ENCODE measurements at places on chromosomes 2 and 18.

DNA sequence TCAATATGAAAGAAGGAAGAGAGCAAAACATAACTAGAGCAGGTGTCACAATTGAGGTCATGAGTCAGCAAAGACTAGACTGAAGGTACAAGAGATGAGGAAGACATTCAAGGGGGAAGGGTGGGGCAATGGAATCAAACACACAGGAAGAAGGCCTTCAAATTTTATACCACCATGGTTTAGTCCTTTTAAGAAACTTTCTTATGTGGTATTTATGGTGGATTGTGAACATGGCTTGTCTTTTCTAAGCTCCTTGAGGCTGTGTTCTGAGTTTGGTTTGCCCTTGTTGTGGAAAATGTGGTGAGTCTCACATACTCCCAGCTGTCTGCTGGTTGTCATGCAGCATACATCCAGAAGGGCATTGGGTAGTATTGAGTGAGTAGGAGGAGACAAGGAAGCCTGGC, 62.1 kb downstream of the NABP1 start:
- no peak for DNase-seq

DNA sequence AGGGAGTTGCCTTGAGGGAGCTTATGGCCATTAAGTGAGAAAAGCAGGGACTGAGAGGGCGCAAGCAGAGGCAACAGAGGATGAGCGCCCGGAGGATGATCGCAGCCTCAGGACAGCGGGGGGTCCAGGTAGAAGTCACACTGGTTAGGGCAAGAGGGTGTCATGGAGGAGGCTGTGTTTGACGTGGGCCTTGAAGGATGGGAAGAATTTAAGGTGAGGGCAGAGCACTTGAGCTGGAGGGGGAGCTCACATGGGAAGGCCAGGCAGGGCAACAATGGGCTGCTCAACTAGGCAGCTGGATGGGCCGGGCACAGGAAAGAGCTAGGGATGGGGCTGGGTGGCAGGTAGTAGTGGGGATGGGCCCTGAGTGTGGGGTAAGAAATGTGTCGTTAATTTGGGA, 31.9 kb downstream of the FAM228A start:
- no peak for DNase-seq

DNA sequence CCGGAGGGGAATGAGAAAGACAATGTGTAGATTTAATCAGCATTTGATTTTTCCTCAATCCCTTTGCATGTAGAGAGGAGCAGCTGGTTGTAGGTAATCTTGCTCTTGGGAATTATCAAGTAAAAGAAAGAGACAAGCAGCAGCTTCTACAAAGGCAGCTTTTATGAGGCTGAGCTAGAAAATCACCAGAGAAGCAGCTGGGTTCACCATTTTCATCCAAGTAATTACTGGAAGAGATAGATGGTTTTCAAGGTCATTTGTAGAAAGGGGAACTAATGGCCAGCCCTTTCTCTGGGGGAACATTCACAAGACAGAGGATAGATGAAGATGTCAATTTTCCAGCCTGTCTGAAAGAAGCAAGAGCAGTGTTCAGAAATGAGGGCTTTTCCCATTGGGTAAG, 113.0 kb downstream of the RND3 start:
- no peak for DNase-seq

DNA sequence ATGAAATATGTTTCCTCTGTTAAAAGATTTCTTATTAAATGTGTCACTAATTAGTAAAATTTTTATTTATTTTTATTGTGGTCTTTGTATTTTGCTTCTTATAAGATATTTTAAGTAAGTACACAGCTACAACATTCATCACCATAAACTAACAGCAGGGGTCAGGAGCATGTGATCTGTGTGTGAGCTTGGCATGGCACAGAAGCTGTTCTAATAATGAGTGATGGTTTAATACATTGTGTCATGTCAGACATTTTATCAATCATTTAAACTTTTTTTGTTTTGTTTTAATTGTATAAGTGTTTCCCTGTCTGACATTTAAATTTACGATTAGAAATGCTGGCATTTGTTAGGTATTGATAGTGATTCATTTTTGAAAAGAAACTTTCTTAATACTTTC, 585.4 kb downstream of the DSC3 start:
- DNase-seq = no peak

GRCh38 chr18:77067291-77068061, 65.1 kb downstream of the MBP start:
- DNase-seq = no peak

GRCh38 chr2:100773538-100773937, 46.4 kb upstream of the NPAS2 start:
- DNase-seq = no peak

- no peak for DNase-seq
Measured at GRCh38 chr2:63078852-63079606, 28.4 kb downstream of the OTX1 start.

GRCh38 chr2:113041871-113042270, 10.8 kb downstream of the IL36B start:
- DNase-seq = no peak

DNA sequence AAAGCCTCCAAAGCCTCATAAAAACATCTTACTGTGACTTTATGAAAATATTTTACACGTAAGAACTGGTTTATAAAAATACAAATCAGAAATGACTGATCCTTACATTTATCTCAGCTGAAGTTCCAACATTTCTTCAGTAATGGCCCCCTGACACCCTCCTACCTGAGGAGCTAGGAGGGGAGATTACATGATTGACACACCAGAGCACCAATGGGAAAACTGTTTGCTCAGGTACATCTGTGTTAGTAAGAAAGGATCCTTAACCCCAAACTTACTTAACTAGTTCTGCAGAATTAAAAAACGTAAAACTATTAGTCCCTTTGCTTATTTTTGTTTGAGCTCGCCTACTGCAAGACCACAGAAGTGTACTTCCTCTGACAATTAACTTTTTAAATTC, 27.0 kb downstream of the ENOSF1 start:
- no peak for DNase-seq

DNA sequence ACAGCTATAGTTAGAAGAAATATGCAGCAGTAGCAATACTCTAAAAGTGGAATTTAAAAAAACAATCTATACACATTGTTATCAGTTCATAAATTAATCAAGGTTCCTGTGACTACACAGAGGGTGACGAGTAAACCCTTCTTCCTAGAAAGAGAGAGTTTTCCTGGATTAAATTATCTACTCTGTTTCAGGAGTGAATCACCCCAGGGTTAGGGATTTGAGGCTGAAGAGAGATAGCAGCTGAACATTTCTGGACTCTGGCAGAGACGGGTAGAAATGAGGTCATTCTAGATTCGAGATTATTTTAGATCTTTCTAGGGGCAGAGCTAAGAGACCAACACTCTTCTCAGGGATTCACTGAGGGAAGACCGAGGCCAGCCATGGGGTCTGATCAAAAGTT, 38.8 kb upstream of the PMAIP1 start:
- DNase-seq = no peak

GRCh38 chr2:209629597-209629996, 142.0 kb upstream of the UNC80 start:
- DNase-seq = no peak

GRCh38 chr2:118856330-118856977, 9.0 kb upstream of the EN1 start:
- DNase-seq = no peak

DNA sequence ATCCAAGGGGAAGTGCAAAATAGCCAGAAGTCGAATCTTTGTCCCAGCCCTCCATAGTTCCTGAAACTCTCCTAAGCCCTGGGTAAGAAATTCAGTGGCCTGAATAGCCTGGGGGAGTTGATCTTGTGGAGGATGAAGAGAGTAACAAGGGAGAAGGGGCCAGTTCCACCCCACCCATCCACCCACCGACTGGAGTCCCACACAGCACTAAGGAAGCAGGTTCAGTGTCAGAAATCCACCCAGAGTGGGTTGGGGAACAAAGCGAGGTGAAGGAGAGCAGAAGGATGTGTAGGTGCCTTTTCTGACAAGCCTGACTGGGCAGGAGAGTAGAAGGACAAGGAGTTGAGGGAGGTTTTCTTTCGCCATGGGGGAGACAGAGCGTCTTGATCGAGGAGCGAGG, 136.8 kb downstream of the SMAD2 start:
- no peak for DNase-seq
